Left colon (tissue), 2 donors: ENCODE measurements at places on chromosomes 6 and 20. TPM values are rescaled to one million over a fixed set of nuclear protein-coding genes. Genes with fewer than 3 reads are reported as not detected.
A peak's percentile ranks its signal among the peaks of the same experiment; 100 is the strongest.

Gene CTCFL
- not detected for total RNA-seq

DNA sequence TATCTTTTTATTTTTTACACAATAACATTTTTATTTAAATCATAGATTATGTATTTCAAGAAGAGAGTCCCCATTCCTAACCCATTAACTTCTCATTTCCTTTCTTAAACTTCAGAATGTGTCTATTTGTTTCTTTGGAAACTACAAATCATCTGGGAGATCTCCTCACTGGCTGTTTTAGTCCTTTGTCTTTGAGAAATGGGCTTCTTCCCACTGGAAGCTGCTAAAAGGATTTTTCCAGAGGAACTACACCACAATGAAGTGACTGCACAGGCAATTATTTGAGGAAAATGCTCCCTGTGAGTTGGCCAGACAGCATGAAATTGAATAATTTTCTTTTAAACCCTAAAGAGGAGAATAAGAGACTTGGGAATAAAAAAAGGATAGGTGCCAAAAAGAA, 119.1 kb downstream of the TENT5A start:
- DNase-seq, result no peak

DNA sequence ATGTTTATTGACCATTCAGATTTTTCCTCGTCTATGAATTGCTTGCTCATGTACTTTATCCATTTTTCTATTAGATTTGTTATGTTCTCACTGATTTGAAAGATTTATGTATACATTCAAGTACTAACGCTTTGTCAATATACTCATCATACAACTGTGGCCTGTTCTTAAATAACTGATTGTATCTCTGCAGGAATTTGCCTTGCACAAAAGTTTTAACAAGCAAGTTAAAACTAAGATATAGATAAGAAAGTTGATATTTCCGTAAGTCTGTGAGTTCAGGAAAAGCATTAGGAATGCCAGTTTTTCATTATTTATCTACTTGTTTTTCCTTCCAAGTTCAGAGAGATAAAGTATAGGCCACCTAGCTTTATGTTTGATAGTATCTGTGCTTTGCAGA, 95.2 kb downstream of the PDE7B start:
- DNase-seq, result no peak

DNA sequence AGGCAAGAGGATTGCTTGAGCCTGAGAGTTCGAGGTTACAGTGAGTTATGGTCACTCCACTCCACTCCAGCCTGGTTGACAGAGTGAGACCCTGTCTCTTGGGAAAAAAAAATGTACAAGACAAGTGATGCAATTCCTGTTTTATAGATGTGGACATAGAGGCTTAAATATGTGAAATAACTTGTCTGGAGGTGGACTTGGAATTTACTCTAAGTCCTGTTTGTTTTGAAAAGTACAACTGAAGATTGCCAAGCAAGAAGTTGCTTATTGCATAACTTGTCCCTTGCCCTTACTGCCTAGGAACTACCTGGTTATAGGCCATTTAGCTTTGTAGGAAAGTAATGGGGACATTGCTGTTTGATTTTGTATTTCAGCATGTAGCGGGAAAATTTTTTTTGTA, 26.0 kb upstream of the ADIG start:
- DNase-seq, result no peak

DNA sequence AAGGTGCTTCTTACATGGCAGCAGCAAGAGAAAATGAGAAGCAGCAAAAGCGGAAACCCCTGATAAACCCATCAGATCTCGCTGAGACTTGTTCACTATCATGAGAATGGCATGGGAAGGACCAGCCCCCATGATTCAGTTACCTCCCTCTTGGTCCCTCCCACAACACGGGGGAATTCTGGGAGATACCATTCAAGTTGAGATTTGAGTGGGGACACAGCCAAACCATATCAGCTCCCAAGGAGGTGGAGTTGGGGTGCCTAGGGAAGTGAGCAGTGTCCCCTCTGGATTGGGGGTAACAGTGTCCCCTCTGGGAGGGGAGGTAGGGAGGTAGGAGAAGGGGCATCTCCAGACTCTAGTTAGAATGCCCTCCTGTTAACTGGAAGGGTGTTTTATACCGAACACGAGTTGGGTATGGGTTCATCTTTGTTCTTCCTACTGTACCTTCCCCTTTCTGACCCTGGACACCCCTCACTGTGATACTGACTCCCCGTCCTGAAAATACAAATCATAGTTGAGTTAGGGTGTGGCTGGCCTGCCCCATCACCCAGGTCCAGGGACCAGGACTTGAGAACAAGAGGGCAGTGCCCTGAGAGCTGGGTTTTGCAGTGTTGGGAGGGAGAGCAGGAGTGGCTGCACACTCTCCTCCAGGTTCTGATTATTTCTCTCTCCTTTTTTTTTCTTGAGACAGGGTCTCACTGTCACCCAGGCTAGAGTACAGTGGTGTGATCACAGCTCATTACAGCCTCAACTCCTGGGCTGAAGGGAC, 62.0 kb downstream of the EFCAB8 start:
- no peak for DNase-seq

DNA sequence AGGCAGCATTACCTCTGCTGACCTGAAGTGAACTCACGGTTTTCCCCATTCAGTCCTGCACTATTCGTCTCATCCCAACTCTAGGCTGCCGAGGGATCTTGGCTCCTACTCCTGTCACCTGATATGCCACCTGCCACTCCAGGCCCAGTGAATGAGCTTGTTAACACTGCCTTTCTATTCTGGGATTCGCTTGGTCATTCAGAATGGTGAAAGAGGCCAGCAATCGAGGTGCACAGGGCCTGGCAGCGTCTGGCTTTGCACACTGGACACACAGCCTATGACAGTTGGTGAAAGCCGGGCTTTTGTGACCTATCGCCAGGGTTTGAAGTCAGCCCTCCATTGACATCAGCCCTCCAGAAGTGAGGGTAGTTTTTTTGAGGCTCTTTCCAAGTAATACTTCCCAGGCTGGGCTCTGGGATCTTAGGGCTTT, 59.3 kb upstream of the MYL9 start:
- no peak for DNase-seq

Gene IBTK
- total RNA-seq, result 32.1 TPM

- DNase-seq, result no peak
These were observed 184.8 kb downstream of the SLC24A3 start for GRCh38 chr20:19397226-19397625.

Gene RPL10A
- 914 TPM for total RNA-seq

Gene ISM1
- total RNA-seq, result 0.25 TPM

Gene BMP2
- 37.1 TPM for total RNA-seq

Gene CAPN11
- total RNA-seq, result 3.0 TPM

Gene COL19A1
- total RNA-seq, result 1.1 TPM

GRCh38 chr6:95649451-95649850, 72.1 kb downstream of the MANEA start:
- DNase-seq, result no peak

Gene MYBL2
- total RNA-seq, result 11.7 TPM

DNA sequence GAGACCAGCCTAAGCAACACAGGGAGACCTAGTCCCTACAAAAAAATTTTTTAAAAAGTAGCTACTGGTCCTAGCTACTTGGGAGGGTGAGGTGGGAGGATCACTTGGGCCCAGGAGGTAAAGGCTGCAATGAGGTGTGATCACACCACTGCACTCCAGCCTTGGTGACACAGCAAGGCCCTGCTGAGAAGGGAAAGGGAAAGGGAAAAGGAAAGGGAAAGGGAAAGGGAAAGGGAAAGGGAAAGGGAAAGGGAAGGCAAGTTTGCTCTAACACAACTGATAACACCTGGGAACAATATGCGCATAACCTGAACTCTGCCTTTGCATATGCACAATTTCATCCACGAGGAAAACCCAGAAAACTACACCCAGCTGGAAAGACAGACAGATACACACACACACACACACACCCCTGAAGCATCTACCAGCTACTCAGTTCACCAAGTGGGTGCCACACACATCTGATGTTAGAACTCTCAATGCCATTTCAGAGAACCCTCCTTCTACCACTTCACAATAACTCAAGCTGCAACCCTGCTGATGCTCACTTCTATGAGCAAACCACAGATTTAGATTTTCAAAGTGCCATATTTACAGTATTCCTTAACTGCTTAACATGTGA, 19.1 kb downstream of the B4GALT5 start:
- DNase-seq, result no peak

DNA sequence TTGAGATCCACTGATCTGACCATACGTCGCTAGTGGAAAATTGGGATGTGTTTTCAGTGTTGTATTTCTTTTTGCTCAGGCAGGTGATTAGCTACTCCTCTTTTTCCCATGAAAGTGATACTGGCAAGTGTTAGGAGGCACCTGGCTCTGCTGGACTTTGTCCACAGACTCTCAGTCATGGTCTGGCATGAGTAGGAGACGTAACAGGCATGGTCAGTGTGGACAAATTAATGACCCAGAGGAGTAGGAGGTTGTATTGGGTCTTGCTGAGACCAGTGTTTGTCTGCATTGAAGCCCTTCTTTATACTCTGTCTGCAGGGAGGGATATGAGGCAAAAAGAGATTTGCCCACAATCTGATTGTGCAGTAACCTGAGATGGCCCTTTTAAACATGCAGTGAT, 178.7 kb downstream of the DTNBP1 start:
- DNase-seq, result no peak

Gene SMPDL3A
- total RNA-seq, result 186 TPM

GRCh38 chr20:39878809-39879208, 810.2 kb downstream of the MAFB start:
- no peak for DNase-seq

Gene ZNF341
- total RNA-seq, result 4.9 TPM

DNA sequence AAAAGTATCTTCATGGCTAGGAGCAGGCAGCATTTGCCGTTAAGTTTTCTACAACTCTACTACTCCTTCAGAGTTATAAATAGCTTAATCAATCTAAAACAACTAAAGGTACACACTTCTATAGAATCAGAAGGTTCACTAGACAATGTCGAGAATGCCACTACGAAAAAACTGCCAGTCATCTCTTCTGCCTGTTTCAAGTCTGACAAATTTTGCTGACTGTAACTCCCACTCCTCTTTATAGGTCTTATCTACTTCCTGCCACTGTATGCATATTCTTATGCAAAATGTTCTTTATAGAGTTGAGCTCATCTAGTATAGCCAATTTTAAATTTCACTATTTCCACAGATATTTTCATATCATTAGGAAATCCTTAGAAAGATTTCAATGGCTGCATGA, 160.1 kb downstream of the EYS start:
- DNase-seq, result no peak

- no peak for DNase-seq
These were observed 851.2 kb upstream of the EYS start for GRCh38 chr6:66558189-66558588.

- DNase-seq, result peak; percentile 86
These were observed at the start of gene SCRT2 for GRCh38 chr20:675453-676314. Gene SCRT2, minus strand, starts transcription at chr20:675802. Its CDS starts 201 bp downstream, at chr20:675601.

- DNase-seq, result no peak
These were observed 33.3 kb downstream of the GSTA3 start for GRCh38 chr6:52876056-52876787.

Gene C20orf141
- total RNA-seq, result not detected

Gene SYNDIG1
- 0.12 TPM for total RNA-seq

- no peak for DNase-seq
These were observed 117.2 kb downstream of the LCA5 start for GRCh38 chr6:79420054-79420453.

GRCh38 chr20:12083269-12083668, 165.6 kb downstream of the BTBD3 start:
- DNase-seq, result no peak

Gene EXOC2
- total RNA-seq, result 13.9 TPM

Gene ALDH5A1
- total RNA-seq, result 13.9 TPM

- no peak for DNase-seq
These were observed 398.3 kb upstream of the ARID1B start for GRCh38 chr6:156378853-156379252.

- DNase-seq, result no peak
These were observed 16.6 kb upstream of the TXLNB start for GRCh38 chr6:139308286-139308916.

Gene TMEM217
- 4.0 TPM for total RNA-seq

- DNase-seq, result no peak
These were observed 55.0 kb downstream of the FOXA2 start for GRCh38 chr20:22529150-22530019.

DNA sequence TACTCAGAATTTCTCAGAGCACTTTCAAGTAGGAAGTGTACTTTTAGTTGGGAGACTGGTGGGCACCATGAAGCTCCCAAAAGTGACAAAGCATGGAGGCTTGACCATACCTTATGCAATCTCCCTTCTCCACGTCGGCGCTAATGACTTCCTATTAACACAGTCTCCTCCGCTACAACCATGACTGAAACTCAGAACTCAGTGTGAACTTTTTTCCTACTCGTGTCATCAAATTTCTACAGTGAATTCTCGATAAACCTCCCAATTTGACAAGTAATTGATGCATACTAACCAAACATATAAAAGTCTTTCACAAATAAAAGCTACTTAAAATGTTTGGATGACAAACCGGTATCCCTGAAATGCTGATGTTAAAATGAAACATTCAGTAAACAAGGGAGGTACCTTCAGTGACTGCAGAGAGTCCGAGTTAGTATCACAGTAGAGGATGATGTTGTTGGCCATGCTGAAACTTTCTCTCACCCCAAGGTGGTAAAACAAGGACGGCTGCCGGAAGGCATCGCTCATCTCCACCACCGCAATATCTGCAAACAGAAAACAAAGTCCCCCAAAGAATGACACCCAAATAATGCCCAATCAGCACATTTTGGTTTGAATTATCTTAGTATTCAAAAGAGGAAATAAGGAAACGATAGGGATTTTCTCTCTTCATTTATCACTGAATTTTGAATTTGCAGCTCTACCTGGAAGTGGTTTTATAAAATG, 72.1 kb downstream of the MAP3K5 start:
- DNase-seq, result no peak

Gene MEP1A
- total RNA-seq, result 412 TPM

DNA sequence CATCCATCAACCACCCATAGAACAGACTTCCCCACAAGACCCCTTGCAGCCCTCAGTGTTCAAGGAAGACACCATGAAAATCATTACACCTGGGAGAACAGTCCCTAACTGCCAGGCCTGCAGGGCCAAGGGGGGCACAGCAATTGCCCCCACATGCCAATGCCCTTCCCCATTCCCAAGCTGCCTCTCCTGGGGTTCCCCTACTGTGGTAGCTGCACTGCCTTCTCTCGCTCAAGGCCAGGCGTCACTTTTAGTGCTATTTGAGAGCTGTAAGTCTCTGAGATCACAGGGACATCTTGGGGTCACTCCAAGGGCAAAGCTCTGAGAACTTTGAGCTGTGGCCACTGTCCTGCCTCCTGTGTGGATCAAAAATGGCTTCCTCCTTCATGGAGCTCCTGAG, 6.0 kb upstream of the ACSS1 start:
- DNase-seq, result no peak

Gene COL21A1
- total RNA-seq, result 2.8 TPM

DNA sequence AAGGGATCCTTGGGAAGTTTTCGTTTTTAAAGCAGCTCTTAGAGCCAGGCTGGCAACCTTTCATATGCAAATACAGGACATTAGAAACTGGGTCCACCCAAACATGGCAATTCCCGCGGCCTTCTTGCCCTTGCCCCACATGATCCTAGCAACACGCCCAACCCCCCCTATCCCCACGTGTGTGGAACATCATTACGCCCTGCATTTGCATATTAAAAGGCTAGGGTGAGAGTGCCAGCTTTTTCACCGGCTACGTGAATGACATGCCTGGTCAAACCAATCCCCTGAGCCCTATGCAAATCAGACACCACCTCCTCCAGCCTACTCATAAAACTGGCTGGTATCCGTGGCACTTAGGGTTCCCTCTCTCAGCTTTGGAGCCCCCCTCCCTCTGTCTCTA, 88.1 kb downstream of the TNFRSF21 start:
- DNase-seq, result no peak
